GM04503 (cell line): ENCODE measurements at places on chromosomes 1 and 21.

GRCh38 chr1:230394134-230394533 lies 32.0 kb downstream of the PGBD5 start:
- DNase-seq = no peak

DNA sequence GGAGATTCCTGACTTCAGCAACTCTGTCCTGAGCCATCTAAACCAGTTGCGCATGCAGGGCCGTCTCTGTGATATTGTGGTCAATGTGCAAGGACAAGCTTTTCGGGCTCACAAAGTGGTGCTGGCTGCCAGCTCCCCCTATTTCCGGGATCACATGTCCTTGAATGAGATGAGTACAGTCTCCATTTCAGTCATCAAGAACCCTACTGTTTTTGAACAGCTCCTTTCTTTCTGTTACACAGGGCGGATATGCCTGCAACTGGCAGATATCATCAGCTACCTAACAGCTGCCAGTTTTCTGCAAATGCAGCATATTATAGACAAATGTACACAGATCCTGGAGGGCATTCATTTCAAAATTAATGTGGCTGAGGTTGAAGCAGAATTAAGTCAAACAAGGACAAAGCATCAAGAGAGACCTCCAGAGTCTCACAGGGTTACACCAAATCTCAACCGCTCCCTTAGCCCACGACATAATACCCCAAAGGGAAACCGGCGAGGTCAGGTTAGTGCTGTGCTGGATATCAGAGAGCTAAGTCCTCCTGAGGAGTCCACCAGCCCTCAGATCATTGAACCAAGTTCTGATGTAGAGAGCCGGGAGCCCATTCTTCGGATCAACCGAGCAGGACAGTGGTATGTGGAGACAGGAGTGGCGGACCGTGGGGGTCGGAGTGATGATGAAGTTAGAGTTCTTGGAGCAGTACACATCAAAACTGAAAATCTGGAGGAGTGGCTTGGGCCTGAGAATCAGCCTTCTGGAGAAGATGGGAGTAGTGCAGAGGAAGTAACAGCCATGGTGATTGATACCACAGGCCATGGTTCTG lies 2.3 kb downstream of the ZBTB37 start:
- DNase-seq = no peak

- no peak for DNase-seq
Measured at GRCh38 chr1:941588-942383, 17.3 kb downstream of the NOC2L start.

DNA sequence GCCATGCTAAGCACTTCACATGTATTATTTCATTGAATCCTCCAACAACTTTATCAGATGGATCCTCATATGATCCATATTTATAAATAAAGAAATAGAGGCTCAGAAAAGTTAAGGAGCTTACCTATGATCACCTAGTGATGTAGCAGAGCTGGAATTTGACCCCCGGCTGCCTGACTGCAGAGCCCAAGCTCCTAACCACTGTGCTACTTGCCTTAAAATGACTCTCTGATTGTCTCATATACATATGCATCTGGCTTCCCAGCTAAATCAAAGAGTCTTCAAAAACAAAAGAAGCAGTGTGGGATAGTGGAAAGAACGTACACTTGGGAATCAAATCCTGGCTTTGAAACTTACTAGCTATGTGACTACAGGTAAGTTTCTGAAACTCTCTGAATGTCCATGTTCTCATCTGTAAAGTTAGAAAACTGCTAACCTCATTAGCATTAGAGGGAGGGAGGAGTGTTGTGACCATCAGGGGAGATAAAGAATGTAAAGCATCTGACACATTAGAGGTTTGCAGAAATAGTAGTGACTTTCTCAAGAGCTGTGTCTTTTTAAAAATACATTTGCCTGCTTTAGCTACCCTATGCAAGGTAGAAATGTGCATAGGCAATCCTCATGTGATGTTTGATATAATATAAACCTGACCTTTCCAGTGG lies 67.2 kb upstream of the BARHL2 start:
- DNase-seq = no peak

- no peak for DNase-seq
Measured at GRCh38 chr1:230057681-230058565, 9.1 kb upstream of the GALNT2 start.

DNA sequence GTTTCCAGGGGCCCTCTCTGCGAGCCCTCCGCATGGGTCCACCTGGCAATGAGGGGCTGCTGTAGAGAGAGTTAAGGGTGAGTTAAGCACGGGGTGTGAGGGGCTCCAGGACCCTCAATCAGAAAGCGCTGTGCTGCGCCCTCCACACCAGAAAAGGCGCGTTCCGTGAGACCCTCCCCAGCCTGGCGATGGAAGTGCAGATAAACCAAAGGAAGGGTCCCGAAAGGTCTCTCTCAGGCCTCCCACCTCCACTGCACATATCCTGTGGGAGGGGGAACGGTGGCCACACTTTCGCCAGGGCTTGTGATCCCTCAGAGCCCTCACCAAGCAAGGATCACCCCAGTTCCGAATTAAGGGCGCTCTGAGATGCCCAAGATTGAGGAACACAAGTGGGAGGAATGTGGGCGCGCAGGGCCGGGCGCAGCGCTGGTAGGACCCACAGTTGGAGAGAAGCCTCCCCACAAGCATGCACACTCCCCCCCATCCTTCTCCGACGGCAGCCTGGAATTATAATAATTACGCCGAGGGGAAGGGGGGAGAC lies 1.1 kb downstream of the WNT3A start:
- DNase-seq = no peak

DNA sequence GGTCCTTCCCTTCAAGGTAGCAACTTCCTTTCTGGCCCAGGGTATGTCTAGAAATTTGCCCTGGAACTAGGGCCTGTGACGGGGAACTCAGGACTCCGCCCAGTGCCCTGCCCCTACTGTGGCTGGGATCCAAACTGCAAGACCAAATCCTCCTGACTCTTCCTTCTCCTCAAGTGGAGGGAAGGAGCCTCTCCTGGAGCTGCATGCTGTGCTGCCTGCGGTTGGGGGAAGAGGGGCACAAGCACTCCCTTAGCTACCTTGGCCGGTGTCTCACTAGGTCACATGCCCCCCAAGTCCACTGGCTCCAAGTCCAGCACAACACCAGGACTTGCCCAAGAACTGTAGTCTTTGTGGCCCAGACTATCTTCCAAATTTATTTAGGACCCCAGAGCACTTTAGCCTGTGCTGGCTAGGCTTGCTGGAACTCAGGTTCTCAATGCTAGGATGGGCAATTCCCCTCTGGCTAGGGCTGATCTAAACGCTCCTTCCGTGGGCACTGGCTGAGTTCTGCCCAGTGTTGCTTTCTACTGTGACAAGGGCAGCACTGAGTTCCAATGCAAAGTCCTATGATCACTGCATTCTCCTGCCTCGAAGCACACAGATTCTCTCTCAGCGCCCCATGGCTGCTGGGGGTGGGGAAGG lies 12.2 kb downstream of the ADSS2 start:
- no peak for DNase-seq

DNA sequence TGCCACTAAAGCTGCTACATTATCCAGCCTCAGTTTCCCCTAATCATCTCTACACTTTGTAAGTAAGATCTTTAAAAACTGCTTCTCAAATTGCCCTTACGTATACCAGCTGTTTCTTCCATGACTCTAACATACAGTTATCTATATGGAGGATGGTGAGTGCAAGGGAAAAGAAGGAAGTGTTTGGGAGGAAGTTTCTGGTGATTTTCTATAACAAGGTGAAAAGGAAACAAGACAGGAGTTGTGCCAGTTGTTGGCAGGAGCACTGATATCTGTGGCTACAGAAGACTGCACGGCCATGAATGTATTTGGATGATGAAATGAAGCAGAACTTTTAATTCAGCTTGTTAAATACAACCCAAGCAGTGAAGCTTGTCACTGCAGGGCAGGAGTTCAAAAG lies 32.3 kb upstream of the NHLH2 start:
- no peak for DNase-seq

- no peak for DNase-seq
Measured at GRCh38 chr1:30179942-30180543, 543.3 kb downstream of the MATN1 start.

DNA sequence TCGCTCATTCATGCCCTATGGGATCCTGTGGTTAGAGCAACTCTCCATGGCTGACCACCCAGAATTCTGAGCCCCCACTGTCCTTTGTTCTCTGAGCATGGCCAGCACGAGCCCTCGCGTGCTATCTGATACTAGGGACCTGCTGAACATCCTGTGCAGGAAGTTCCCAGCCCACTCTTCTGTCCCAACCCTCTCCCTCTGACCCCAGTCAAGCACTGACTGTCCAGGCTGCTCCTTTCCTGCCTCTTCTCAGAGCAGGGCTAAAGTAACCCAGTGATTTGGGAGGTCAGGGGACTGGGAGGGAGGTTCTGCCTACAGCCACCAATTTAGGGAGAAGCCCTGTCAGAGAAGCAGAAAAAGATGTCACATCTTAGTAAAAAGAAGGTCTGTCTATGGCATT lies 21.2 kb downstream of the CYP4B1 start:
- DNase-seq = no peak

GRCh38 chr1:217214551-217214950 lies 416.3 kb downstream of the GPATCH2 start:
- DNase-seq = no peak

DNA sequence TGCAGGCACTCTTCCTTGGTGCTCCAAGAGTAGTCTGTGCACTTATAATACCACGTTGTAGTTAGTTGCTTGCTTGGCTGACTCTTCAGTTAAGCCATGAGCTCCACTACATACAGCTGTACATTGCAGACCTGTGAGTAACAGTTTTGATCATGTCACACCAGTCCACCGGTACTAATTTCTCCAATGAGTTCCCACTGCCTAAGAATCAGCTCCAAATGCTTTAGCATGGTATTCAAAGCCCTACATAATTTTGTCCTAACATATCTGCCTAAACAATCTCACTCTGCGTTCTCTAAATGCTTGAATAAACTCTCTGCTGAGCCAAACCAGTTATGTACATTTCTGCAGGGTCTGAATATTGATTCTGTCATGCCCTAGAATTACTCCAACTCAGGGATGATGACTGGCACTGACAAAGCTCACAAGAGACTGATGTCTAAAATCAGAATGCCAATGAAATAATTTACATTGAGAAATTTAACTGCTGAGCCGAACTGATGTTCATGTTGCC lies 200.7 kb downstream of the LHX8 start:
- no peak for DNase-seq

GRCh38 chr21:26766826-26767325 lies 78.3 kb downstream of the ADAMTS1 start:
- DNase-seq = no peak

- DNase-seq = no peak
Measured at GRCh38 chr1:225617479-225617878, 35.4 kb downstream of the ENAH start.

- DNase-seq = no peak
Measured at GRCh38 chr1:108716437-108717230, 3.9 kb downstream of the FNDC7 start.

DNA sequence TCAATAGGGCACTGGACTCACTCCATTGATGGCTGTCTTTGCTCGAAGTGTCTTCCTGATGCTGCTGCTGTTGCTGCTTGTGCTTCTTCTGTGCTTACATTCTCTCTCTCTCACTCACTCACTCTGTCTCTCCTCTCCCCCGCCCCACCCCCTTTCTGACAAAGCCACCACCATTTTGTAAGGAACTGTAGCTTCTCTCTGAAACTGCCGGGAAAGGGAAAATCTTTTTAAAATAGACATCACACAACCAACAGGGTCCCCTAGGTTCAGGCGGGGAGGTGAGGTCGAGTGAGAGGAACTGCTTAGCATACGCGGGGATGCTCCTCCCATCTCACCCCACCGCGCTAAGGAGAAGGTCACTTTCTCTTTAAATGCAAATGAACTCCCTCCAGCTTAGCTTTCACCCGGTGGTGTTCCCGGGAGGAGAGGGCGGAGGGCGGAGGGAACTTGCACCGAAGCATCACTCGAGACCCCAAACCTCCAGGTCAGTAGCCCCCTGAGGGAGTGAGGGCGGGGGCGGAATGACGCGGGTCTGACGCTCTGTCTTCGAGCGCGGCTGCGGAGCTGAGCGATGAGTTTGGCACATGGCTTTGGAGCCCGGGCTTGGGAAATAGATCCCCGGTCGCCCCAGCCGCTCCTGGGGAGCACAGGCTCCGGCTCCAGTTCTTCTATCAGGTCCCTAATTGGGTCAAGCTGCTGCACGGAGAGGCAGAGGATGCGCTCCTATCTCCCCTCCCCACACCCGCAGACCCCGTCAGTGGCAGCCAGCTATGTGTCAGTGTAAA lies at the start of gene CCDC28B:
CCDC28B (plus strand) TSS at position 370 of the 785 bp plus-strand sequence. CDS start 1,341 bp downstream, outside the sequence.
- DNase-seq = no peak

GRCh38 chr1:228058949-228059633 lies 23.4 kb upstream of the ARF1 start:
- DNase-seq = no peak

- DNase-seq = no peak
Measured at GRCh38 chr1:94239796-94240195, 2.4 kb upstream of the ARHGAP29 start.

DNA sequence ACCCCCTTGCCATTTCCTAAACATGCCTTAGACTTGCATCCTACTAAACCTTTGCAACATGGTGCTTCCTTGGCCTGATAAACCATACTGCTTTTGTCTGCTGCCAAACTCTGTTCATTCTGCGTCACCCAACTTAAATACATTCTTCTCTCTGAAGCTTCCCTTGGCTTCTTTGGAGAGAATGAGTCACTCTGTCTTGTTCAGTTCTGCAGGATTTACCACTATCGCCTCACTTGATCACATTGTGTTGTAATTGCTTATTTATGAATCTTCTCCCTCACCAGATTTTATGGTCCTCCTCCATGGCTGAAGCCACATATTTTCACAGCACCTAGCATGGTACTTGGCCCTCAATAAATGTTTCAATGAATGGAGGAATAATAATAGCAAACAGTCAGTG lies 21.7 kb upstream of the TUT4 start:
- DNase-seq = peak; percentile 86

DNA sequence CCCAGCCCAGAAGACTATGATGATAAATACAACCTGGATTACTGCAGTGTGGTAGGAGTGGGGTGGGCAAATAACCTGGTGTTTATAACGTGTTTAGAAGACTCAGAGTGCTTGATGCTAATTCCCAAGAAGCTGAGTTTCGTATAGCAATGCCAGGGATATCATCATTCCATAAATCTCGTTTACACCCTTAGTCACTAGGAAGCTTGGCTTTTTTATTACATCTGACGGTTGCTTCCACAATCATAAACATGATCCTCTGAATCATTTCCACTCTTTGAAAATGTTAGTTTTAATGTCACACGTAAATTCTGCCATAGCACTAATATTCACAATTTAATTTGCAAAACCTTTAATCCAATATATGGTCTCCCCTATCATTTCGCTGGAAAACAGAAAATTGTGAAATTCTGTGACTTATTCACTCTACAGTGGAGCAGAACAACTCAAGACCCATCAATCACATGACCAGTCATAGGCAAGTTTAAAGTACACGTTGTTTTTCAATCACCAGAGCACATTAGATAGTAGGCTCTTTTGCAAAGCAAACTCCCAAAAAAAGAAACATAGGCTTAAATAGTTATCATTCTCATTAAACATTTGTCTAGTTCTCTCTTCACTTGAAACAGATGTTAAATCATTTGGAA lies 321.0 kb downstream of the LTN1 start:
- peak; percentile 44 for DNase-seq
